ENCODE measurements at places on chromosomes 1 and 21.

DNA sequence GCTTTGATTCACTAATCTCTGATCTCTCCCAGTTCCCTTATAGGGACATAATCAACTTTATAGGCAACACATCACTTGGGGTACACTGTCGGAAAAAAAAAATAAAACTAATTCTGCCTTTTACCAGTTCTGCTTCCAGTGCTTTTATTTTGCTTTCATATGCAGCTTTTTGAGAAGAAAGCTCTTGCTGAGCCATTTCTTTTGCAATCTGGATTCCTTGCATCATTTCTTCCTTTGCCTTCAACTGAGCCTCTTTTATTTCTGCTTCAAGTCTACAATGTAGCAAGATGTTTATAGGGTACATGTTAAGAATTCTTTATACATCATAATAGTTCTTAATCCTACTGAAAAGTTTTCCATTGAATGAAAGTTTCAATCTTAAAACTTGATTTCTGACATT, 30.6 kb downstream of the KIF14 start:
- DNase-seq = no peak

DNA sequence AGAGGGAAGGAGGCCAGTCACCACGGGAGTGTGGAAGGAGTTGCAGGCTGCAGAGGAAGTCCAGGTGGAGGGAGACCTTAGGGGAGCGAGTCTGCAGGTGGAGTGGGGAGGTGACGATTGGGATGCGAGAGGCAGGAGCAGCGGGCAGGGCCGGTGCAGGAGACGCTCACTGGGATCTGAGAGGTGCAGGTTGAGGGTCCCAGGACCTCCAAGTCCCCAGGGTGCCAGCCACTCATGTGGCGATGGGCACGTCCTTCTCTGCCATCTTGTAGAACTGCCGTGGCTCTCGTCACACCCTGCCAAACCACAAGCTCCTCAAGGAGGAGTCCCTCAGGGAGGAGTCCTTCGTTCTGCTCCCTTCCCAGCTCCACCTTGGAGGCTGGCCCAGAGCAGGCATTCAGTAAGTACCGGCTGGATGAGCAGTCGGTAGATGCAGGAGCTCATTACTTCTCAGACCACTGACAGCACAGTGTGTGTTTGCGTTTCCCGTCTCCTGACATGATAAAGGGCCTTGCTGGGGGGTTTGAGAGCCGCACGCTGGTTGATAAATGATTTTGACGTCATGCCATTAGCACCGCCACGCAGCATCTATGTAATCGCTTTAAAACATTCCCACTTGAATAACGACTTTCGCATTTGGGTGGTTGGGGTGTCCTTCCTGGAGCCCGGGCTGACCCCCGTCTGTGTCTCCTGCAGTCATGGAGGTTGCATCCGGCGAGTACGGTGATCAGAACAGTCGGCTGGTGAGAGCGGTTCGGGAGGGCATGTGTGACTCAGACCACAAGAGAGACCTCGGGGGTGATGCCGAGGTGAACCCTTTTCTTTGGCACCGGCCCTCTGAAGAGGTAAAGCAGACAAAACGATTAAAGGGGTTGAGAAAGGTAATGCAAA, 27.8 kb downstream of the TFF3 start:
- no peak for DNase-seq

- no peak for DNase-seq
Observed at GRCh38 chr1:33142483-33143064, 39.3 kb downstream of the TRIM62 start.

- no peak for DNase-seq
Observed at GRCh38 chr1:110133436-110133835, 16.9 kb upstream of the SLC6A17 start.

All from CD4-positive, CD25-positive, alpha-beta regulatory T cell (primary cell).